ENCODE measurements at places on chromosomes 2 and 18.

GRCh38 chr18:37937287-37937686 lies 371.7 kb upstream of the CELF4 start:
- no peak for DNase-seq

- DNase-seq: no peak
Measured at GRCh38 chr18:35192415-35192814, 48.4 kb upstream of the ZNF397 start.

DNA sequence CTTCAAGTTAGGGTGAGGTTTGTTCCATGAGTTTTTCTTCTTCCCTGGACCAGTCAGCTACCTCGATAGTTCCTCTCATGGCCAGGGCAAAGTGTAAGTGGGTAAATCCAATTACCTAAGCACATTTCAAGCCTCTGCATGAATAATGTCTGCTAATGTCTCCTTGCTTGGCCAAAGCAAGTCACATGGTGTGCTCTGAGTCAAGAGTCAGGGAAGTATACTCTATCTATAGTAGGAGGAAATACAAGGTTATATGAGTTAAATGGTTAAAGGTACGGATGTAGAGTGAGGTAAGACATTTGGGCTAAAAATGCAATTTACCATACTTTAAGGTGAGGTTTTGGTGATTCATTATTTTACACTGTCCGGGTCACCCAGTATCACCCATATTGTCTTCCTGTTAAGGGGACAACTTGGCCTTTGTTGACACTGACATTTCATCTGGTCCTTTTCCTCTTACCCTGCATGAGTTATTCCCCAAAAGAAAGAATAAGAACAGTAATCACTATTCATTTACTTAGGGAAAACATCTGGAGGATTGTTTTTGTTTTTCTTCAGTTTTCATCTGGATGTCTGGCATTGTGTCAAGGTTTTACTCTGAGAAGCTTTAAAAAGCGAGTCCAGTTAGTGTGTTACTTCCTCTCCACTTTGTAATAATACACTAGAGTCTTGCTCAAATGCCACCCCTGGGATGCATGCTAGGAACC lies 405.5 kb downstream of the RND3 start:
- no peak for DNase-seq

DNA sequence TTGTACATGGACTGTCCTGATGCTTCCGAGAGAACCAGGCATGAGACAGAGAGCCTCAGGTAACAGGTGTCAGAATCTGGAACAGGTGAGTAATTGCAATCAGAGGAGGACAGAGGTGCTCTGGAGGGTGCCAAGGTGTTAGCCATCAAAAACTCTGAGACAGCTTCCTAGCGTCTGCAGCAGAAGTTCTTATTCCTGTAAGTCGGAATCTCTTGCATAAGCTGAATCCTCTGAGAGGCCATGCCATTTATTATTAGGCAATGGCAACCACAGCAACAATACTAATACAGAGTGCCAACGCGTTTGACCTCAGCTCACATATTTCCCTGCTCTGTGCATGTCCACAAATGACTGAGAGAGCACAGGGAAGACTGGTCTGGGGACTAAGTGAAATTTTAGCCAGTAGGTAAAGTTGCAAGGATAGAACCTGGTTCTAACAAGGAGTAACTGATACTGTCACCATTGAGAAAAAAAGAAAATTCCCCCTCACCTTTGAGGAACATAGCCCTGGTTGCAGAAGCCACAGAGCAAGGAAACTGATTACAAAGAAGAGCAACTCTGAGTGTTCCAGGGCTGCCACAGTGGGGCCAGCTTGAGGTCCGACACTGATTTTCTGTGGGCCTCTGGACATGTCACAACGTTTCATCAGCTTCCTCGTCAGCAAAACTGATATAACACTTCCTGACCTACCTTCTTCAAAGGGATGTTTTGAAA lies 55.1 kb upstream of the ACSL3 start:
- no peak for DNase-seq

- DNase-seq: no peak
Measured at GRCh38 chr2:235005603-235006259, 53.9 kb downstream of the SH3BP4 start.

- no peak for DNase-seq
Measured at GRCh38 chr2:99987160-99987559, 155.2 kb downstream of the AFF3 start.

DNA sequence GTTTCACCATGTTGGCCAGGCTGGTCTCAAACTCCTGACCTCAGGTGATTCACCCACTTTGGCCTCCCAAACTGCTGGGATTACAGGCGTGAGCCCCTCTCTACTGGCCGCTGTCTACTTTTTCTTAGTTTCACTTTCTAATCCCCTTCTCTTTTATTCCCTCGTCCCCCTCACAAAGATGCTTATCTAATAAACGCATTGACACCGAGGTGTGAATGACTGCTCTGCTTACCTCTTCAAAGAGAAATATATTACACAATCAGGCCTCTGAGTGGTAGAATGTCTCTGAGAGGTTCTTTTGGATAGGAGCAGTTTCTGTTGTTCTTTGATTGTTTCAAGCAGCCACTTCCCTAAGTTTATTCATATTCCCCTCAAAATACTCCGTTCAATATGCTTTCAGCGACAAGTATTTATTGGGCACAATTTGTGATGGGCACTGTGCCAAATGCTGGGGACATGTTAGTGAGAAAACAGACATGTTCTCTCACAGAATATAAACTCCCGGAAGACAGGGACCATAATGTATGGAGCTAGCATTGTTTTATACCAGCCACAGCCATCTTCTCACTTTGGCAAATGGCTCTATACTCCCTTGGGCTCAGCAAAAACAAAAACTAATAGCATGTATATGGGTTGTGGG lies 34.7 kb upstream of the RAPH1 start:
- DNase-seq: no peak

Data from activated naive CD8-positive, alpha-beta T cell treated with anti-CD3 and anti-CD28 coated beads, Interleukin-2, amount 10 ng/mL, durations not matched to agents 7 days and 5 days (primary cell).